H9 (cell line): ENCODE measurements at places on chromosomes 5 and 9.

DNA sequence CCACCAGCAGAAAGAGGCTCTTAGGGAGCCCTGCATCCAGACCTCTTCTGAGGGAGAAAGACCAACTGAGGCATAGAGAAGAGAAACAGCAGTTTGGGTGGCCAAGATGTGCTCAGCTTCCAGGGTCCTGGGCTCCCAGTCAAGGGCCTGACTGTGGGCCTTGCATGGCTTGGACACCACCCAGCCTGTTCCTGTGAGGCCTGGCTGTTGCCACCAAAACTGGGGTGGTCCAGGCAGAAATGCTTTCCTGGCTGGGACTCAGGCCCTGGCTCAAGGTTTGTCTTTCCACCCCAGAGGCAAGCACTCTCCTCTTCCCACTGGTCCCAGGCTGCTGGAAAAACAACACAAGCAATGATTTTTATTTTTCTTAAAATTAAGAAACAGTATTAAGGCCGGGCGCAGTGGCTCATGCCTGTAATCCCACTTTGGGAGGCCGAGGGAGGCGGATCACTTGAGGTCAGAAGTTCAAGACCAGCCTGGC lies 13.3 kb downstream of the MYOZ3 start:
- DNase-seq, result no peak

- DNase-seq, result no peak
Observed at GRCh38 chr5:154830219-154830595, 20.2 kb downstream of the FAXDC2 start.

- DNase-seq, result no peak
Observed at GRCh38 chr9:107293543-107294085, 10.5 kb downstream of the RAD23B start.

GRCh38 chr9:99056886-99057664 lies 47.8 kb upstream of the TGFBR1 start:
- DNase-seq, result no peak

GRCh38 chr5:139482050-139482889 lies at the start of gene STING1:
STING1 (minus strand) TSS chr5:139482758; CDS start chr5:139481704, 1,054 bp downstream.
- no peak for DNase-seq

GRCh38 chr5:154580422-154580821 lies 102.4 kb upstream of the HAND1 start:
- DNase-seq, result no peak

DNA sequence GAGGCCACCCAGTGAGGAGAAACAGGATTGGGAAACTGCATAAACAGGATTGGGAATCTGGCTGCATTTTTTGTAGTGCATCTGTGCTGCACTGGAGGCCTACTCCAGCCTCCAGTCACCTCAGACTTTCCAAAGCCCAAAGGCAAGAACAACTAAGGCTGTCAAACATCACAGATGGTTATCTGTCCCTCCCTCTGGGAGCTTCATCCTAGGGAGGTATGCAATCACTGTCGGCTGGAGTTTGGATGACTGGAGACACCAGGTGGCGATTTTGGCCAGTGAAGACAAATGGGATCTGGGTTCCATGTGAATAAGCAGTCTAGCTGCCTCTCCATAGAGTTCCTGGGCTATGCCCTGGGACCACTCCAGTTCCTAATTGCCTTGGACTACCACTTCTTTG lies 9.3 kb upstream of the SPINK13 start:
- DNase-seq, result no peak

DNA sequence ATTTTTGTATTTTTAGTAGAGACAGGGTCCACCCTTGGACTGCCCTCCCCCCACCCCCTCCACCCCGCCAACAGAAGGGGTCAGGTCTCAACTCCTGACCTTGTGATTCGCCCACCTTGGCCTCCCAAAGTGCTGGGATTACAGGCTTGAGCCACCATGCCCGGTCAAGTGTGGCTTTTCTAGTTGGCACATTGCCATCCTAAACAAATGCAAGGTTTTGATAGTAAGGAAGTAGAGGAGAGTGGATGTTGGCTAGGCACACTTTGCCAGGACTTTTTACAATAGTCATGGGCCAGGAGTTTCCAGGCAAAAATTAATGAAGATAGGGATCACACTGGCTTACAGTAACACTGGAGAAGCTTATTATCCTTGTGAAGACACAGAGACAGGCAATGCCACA lies 62.4 kb downstream of the GALNT12 start:
- DNase-seq, result no peak

- DNase-seq, result no peak
Observed at GRCh38 chr5:168482361-168482760, 3.9 kb upstream of the RARS1 start.

DNA sequence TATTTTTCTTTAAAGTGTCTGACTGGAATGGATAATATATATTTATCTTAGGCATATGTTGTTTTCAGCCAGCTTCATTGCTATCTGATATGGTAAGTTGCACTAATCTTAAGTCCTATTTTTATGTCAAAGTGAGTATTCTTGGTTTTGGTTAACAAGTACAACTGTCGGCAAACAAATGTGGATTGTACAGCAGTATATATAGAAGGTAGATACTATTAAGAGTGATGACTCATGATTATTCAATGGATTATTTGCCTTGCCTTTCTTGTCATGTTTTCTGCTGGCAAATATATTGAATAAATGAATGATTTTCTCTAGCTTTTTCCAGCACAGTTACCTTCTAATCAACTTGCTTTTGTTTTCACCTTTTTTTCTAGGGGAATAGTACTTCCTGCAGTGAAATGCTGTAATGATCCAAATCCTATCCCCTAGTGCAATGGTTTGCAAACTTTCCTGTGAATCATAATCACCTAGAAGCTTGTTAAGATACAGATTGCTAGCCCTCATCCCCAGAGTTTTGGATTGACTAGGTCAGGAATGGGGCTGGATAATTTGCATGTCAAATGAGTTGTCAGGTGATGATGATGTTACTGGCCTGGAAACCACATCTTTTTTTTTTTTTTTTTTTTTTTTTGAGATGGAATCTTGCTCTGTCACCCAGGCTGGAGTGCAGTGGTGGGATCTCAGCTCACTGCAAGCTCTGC lies 60.8 kb upstream of the ARRDC3 start:
- no peak for DNase-seq

- no peak for DNase-seq
Observed at GRCh38 chr5:13580058-13580457, 364.4 kb downstream of the DNAH5 start.

DNA sequence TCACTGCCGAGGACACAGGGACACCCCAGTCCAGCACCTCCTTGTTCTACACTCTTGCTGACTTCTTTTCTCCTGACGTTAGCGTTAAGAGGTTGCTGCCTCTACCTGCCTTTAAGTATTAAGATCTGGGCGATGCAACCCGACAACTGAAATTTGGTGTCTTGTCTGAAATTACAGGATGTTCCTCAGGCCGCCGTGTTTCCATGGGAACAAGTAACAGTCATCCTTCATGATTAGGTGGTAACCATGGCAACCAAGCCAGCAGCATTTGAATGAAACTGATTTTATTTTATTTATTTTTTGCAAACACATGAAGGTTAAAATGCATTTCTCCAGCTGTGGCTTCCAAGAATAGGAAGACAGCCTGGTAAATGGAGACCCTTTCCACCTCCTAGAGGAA lies 20.8 kb downstream of the DAB2IP start:
- DNase-seq, result no peak

GRCh38 chr5:172482156-172483020 lies 28.1 kb upstream of the SH3PXD2B start:
- DNase-seq, result no peak

- no peak for DNase-seq
Observed at GRCh38 chr9:116668970-116669695, 18.0 kb upstream of the TRIM32 start.

DNA sequence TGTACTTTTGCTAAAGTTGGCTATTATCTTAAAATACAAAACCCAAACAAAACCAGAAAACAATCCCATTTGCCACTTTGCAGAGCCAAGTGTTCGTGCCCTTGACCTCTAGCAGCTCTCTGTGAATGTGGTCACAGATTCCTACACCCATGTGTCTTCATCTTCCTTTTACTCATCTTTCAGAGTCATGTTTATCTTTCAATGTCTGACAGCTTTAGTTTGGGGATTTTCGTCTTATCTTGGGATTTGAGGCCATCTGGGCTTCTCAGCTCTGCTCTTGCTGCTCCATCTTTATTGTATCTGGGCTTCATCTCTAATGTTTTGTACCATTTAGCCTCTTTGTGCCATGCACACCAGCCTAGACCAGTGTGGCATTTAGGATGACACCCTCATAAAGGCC lies 81.0 kb downstream of the DAPK1 start:
- DNase-seq, result no peak

DNA sequence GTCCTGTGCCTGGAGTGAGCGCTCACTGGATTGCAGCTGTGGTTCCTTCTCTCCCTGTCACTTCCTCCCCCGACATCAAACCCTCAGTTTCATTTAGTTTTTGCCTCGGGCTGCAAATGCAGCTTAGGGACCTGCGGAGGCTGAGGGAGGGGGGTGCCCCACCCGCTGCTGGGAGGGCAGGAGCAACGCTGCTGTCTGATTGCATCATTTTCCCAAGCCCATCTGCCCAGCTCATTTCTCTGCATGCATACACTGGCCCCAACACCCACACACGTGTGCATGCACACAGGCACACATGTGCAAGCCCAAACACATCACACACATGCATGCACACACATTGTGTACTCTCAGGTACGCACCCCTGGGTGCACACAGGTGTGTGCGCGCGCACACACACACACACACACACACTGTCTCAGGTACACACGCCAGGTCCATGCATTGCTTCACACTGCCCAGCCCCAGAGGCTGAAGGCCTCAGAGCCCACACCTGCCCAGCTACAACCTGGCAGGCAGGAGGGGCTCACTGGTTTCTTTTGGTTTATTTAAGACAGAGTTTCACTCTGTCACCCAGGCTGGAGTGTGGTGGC lies 3.4 kb downstream of the ASS1 start:
- no peak for DNase-seq

DNA sequence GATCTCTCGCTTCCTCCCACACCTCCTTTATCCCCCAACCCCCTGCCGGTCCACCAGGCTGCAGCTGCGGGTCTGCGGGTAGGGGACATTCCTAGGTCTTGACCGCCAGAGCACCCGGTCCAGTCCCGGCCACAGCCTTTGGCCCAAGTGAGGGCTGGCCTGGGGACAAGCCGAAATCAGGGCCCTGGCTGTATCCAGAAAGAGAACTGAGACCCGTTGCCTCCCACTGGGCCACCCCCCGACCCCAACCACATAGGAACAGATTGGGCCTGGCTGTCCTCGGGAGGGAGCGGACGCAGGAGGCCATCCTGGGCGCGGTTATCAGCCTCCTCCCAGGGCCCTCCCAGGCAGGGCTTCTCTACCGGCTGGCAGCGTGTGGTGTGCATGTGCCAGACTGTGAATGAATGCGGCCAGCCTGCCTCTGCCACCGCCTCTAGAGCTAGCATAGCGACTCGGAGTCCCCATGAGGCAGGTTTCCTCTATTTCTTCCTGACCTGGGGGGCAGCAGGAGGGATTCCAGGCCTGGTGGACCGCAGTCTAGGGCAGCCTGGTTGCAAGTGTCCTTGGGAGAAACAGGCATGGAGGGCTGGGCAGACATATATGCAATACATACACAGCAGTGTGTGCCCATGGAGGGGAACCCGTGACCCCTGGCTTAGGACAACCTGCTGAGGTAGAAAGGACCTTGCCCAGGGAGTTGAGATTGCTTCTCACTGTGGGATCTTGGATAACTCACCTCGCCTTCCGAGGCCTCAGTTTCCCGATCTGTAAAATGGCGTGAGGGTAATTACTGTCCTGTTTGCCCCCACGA lies 1.2 kb downstream of the N4BP3 start:
- DNase-seq, result no peak

GRCh38 chr9:136296434-136297015 lies 7.4 kb downstream of the CCDC187 start:
- DNase-seq, result no peak

GRCh38 chr5:89735082-89735481 lies 674.5 kb downstream of the CETN3 start:
- no peak for DNase-seq

- DNase-seq, result peak; percentile 62
Observed at GRCh38 chr9:128845186-128845931, 15.8 kb upstream of the SPOUT1 start.

GRCh38 chr9:119701651-119702050 lies 332.4 kb upstream of the BRINP1 start:
- no peak for DNase-seq

- no peak for DNase-seq
Observed at GRCh38 chr5:172768573-172769341, 2.2 kb downstream of the DUSP1 start.

- no peak for DNase-seq
Observed at GRCh38 chr9:77000330-77000729, 19.1 kb upstream of the FOXB2 start.

- DNase-seq, result no peak
Observed at GRCh38 chr5:175609526-175609925, 48.3 kb upstream of the HRH2 start.

DNA sequence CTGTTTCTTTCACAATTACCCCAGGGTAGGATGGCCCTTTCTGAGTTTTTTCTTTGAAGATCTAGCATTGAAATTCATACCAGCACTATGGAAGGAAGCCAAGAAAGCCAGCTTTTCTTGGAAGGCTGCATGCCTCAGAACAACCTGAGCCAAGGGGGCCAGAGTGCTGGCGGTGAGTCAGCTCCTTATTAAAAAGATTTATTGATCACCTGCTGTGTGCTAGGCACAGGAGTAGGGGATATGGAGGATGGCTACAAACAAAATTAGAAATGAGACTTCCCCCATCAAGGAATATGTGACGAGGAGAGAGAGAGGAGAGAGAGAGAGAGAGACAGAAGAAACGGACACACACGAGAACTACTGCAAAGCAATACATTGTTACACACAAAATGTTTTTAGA lies 184.6 kb upstream of the PUM3 start:
- no peak for DNase-seq

GRCh38 chr9:86639899-86640379 lies 285.7 kb upstream of the TUT7 start:
- DNase-seq, result no peak

DNA sequence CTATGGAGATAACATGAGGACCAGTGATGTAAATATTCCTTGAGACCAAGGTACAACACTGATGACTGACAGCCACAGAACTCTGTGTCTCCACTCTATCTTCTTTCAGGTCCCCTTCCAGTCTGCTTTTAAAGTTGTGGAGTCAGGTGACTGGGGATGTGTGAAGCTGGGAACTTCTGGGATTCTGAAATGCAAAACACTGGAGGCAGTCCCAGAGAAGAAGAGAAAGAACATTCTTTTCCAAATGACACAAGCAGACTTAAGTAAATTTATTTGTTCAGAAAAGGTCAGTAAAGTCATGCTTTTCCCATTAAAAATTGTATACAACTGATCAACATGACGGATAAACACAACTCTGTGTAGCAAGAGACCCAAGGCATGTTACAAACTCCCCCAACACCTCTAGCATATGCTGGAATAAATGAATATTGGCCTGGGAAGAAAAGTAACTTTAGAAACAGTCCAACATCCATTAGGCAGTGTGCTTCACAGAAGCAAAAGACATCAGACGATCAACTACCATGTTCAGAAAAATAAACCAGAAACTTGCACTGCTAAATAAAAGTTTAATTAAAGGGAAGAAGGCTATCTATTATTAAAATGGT lies 92.4 kb upstream of the IFNK start:
- no peak for DNase-seq

- DNase-seq, result no peak
Observed at GRCh38 chr9:71268871-71269635, 147.6 kb upstream of the TRPM3 start.
